ENCODE measurements at places on chromosomes 1 and 21.

DNA sequence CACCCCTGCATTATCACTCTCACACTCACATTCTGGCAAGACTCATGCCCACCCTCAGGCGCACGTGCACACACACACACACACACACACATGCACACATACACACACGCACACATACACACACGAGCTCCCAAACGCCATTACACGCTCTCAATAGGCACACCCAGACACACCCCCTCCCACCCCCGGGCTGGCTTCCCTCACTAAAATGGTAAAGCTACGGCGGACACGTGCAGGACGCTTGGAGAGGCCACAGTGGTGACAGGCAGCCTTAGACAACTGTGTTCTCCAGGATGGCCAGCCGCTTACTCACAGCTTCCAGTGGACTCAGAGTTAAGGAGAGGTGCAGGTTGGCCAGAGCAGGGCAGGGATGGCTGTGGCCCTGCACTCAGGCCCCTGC lies 10.1 kb downstream of the MATN1 start:
- DNase-seq: no peak

DNA sequence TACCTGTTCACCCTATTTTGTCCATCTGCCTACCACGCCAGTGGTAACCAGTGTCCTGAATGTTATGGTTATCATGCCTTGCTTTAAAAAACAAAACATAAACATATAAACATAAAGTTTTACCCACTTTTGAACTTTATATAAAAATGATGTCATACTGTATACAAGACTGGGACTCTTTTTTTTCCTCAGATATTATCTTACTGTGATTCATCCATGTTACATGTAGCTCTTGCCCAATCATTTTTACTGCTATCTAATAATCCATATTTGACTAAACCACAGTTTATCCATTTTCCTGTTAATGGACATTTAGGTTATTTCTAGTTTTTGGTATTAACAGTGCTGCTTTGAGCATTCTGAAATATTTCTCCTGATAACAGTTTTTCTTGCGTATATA lies 78.8 kb downstream of the GPR161 start:
- no peak for DNase-seq

DNA sequence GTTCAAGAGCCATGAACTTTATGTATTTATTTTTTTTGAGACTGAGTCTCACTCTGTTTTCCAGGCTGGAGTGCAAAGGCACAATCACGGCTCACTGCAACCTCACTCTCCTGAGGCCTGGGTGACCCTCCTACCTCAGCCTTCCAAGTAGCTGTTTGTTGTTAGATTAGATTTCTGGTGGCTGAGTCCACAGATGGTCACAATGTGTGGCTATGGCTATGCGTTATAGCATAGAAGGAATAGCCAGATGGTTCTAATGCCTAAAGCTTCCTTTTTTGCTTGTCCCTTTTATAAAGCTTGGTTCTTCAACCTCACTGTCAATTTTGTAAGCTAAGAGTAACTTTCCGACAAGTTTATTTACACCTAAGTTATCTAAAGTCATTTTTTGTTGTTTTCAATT lies 62.3 kb upstream of the FMN2 start:
- no peak for DNase-seq

DNA sequence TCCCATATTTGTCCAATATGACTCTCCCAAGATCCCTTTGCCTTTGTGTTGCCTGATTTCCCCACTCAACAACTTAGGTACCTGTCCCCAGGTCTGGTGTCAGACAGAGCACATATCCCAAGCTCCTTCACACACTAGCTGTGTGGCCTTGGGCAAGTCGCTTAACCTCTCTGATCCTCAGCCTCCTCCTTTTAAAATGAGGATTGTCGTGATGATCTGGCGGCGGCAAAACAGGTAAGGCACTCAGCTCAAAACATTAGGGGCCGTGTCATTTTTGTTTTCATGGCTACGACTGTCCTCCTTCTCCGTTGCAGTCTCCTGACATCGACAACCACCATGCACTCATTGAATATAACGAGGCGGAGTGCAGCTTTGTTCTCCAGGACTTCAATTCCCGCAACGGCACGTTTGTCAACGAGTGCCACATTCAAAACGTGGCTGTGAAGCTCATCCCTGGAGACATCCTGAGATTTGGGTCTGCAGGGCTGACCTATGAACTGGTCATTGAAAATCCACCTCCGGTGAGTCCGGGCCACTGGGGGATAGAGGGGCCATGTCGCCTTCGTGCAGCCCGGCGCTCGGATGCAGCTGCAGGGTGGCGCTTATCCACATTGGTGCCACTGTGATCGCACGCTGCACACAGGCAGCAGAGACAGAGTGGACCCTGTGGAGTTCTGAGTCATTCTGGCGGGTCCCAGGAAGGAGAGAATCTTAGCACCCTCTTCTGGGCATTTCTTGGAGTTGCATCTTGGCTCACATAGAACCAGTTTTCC lies 25.2 kb downstream of the FHAD1 start:
- DNase-seq: no peak
